ENCODE measurements at places on chromosomes 13 and 19. TPM values are rescaled to one million over a fixed set of nuclear protein-coding genes. Genes with fewer than 3 reads are reported as not detected.

LHB gene
- not detected for total RNA-seq

SLC10A2 gene
- total RNA-seq = not detected

TGFBR3L gene
- not detected for total RNA-seq

CD22 gene
- total RNA-seq = under 0.01 TPM

KLK7 gene
- not detected for total RNA-seq

ATP11A gene
- 149 TPM for total RNA-seq

GAPDHS gene
- not detected for total RNA-seq

EFNA2 gene
- total RNA-seq = not detected

LILRA1 gene
- not detected for total RNA-seq

INAFM1 gene
- 2.8 TPM for total RNA-seq

ACER1 gene
- total RNA-seq = not detected

CCL25 gene
- not detected for total RNA-seq

QPCTL gene
- total RNA-seq = not detected

OSCAR gene
- not detected for total RNA-seq

SPRY2 gene
- total RNA-seq = 42.6 TPM

SIGLEC7 gene
- not detected for total RNA-seq

APC2 gene
- not detected for total RNA-seq

PEAK3 gene
- total RNA-seq = not detected

TMPRSS9 gene
- not detected for total RNA-seq

RGS9BP gene
- 0.62 TPM for total RNA-seq

DOCK6 gene
- 47.1 TPM for total RNA-seq

FAM83E gene
- not detected for total RNA-seq

CBY2 gene
- not detected for total RNA-seq

B3GNT3 gene
- total RNA-seq = 1.4 TPM

SIGLEC11 gene
- not detected for total RNA-seq

ICAM4 gene
- total RNA-seq = not detected

GRIK5 gene
- 17.8 TPM for total RNA-seq

ZNF93 gene
- total RNA-seq = 8.2 TPM

KIR3DL1 gene
- not detected for total RNA-seq

DACH1 gene
- total RNA-seq = 2.0 TPM

PTH2 gene
- not detected for total RNA-seq

KIR2DL4 gene
- total RNA-seq = not detected

KLK4 gene
- not detected for total RNA-seq

NLRP7 gene
- not detected for total RNA-seq

GNG8 gene
- not detected for total RNA-seq

PCDH17 gene
- total RNA-seq = 27.6 TPM

OR7C1 gene
- not detected for total RNA-seq

KLK2 gene
- not detected for total RNA-seq

ONECUT3 gene
- not detected for total RNA-seq

SERTAD1 gene
- total RNA-seq = 16.6 TPM

ZNF446 gene
- total RNA-seq = 10.2 TPM

OR4F17 gene
- total RNA-seq = not detected

PSG4 gene
- total RNA-seq = not detected

ZNF429 gene
- 17.0 TPM for total RNA-seq

ATP4A gene
- total RNA-seq = not detected

SHD gene
- total RNA-seq = not detected

ZNF563 gene
- 7.6 TPM for total RNA-seq

DCT gene
- total RNA-seq = 0.76 TPM

CGB1 gene
- not detected for total RNA-seq

RNF17 gene
- not detected for total RNA-seq

NDFIP2 gene
- total RNA-seq = 5.1 TPM

ABHD13 gene
- 8.7 TPM for total RNA-seq

SIGLEC12 gene
- total RNA-seq = 0.21 TPM

CLDN10 gene
- total RNA-seq = 1.3 TPM

RAB3A gene
- 0.69 TPM for total RNA-seq

Data from uterus (tissue), 4 donors.